HepG2 (cell line): ENCODE measurements at places on chromosomes 6 and 20.

GRCh38 chr6:36679043-36679833 is 724 bp downstream of the CDKN1A start:
- DNase-seq, result peak; percentile 50

DNA sequence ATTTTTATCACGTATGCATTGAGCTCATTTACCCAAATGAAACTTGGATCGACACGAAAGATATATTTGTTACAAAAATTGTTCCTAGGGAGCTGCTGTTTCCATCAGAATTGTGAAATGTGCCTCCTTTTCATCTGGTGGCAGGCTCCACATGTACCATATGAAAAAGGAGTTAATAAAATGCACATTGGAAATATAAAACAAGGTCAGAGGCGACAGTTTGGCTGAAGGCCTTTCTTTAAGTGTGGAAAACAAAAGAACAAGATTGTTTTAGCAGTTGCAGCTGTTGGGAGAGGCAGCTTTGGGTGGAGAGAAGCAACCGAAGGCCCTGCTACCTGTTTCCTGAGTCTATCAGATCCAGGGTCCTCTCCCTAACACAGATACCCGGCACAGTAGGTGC is 334.5 kb upstream of the NT5E start:
- DNase-seq, result no peak

GRCh38 chr20:49140834-49141233 is 47.3 kb downstream of the STAU1 start:
- DNase-seq, result no peak

DNA sequence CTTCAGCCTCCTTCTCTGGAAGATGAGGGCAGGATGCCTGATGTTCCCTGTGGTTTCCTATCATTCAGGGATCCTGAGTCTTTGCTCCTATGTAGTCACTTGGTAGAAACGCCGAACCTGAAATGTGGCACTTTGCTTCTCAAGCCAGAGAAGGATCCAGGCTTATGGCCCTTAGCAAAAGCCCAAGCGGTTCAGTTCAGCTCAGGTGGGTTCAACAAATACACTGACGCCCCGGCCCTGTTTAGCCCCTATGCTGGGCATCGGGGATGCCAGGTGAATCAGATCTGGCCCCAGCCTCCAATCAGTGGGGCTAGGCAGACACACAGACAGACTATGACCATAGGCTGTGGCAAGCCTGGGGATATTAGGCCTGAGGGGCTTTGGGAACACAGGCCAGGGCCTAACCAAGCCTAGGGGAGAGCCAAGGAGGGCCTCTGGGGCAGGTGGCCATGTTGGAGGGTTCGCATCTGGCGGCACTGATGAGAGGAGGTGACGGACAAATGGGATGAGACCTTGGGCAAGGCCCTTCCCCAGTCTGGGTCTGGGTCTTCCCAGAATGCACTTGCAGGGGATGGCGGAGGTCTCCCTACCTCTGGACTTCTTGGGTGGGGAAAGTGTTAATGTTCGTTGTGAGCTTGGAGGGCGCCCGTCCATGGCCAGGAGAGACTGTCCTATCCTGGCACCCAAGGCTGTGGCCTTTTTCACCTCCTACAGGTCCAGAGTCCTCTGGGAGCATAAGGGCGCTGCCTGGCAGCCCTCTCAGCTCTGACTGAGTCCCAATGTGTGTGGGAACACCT is 17.6 kb upstream of the SRC start:
- DNase-seq, result no peak

DNA sequence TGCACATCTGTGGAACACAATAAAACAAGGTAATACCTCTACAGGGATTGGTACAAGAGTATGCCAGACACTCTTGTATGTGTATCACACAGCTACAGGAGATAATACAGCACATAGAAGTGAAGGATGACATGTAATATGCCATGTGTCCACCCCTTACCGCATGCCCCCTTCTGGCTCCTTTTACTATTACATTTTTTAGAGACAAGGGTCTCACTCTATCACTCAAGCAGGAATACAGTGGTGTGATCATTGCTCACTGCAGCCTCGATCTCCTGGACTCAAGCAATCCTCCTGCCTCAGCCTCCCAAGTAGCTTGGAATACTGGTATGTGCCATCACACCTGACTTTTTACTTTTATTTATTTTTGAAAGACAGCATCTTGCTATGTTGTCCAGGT is 4.2 kb upstream of the NCR3 start:
- peak; percentile 61 for DNase-seq

- peak; percentile 27 for DNase-seq
Measured at GRCh38 chr6:108736832-108737231, 111.4 kb upstream of the ARMC2 start.

GRCh38 chr6:106439459-106439858 is 78.9 kb downstream of the CRYBG1 start:
- DNase-seq, result no peak

DNA sequence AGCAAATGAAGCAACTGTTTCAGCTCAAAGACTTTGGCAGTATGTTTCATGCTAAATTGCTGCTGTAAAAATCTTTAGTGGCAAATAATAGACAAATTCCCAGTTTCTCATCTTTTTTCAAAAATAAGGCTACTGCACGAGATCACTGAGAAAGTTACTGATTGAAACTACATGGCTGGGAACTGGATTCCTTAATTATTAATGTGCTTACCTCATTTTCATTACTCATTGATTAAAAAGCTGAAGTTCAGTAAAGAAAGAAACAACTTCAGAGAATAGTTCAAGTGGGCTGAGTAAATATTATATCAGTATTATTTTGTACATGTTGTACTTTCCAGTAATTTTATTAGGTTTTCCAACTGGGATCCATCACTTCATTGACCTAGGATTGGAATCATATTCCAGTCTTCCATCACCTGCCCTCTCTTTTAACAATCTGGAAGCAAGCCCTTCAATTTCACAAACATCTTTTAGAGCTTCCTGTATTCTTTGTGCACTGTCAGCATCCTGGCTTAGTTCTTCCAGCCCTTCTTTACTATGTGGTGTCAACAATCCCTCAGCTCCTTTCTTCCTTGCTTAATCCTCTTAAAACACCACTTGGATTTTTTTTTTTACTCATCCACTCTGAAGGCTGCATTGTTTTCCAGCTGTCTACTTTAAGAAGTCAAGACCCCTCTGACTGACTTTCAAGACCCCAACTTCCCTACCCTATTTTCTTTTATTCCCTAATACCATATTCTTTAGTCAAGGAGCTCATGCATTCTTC is 4.3 kb downstream of the MEI4 start:
- no peak for DNase-seq

DNA sequence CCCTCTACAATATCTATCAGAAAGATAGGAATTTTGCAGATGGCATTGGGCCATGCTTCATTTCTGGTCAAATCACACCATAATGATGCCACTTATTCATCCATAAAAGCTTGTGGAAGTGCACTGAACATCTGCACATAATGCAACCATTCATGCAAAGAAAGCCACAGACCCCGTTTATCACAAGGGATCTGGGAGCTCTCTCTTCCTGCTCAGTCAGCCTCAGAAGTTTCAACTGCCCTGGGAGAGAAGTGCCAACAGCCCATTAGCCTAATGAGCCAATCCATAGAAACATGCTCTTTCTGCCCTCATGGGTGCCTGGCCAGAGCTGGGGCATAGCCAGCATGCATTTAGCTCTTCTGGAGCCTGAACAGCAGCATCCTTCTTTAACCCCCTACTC is 85.8 kb downstream of the SLC35F1 start:
- no peak for DNase-seq

DNA sequence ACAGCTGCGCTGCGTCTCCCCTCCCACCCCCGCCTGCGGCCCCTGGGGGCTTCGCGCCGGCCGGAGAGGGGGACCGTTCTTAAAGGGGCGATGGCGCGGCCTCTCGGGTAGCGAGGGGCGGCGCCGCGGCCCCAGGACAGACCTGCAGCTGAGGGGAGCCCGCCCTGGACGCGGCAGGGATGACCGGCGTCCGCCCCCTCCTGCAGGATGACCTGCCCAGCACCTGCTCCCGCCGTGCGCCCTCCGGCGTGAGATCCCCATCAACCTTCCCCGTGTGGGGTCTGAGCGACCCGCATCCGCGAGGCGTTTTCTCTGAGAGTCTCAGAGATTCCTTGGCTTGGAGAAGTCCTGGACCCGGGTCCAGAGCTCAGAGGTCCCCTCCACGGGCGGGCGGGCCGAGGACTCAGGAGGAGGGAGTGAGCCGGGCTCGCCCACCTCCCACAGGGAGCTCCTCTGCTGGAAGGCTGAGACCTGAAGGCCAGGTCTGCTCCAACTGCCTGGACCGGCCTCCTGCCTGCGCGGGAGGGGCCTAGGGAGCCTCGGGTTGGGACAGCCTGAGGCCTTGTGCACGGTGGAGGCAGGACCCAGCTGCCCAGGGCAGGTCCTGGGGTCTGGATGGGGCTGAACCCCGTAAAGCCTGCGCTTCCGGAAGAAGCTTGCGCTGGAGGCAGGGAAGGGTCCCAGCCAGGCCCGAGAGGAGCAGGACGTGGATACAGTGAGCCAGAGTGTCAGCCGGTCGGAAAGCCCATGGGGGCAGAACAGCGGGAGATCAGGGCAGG is 532 bp upstream of the NKAIN4 start:
- no peak for DNase-seq

DNA sequence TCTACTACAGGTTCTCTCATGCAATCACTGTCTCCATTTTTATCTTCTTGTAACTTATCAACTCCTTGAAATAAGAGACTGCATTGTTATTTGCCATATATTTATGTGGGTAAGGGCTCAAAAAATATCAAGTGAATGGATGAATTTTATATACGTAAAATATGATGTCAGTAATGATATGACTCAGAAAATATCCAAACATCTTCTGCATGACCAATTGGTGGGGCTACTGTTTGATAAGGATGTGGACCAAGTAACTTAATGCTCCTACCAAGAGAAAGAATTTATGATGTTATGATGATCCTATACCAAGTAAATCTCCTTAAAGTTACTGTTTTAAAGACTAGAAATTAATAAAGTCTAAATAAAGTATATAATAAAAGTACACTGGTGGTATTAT is 103.7 kb downstream of the OGFRL1 start:
- DNase-seq, result no peak

- no peak for DNase-seq
Measured at GRCh38 chr6:100780648-100781047, 100.5 kb downstream of the ASCC3 start.

- DNase-seq, result peak; percentile 47
Measured at GRCh38 chr6:138289739-138290138, 71.4 kb upstream of the PBOV1 start.

- DNase-seq, result no peak
Measured at GRCh38 chr6:155122199-155122950, 127.3 kb downstream of the TIAM2 start.

DNA sequence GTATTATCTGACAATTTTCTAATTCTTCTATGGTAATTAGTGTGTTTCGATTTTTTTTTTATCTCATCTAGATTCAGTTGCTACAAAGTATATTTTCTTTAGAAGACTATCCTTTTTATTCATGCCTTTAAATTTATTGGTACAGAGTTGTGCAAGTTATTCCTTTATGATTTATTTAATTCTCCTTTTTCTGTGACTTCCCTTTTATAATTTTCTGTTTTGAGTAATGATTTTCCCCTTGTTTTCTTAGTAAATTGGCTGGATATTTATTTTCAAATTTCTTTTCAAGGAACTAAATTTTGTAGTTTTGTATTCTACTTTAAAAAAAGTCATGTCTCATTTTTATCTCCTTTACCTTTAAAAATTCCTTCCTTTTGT is 2.4 kb upstream of the IL22RA2 start:
- no peak for DNase-seq

- no peak for DNase-seq
Measured at GRCh38 chr6:52186480-52186879, 305 bp downstream of the IL17A start.
